ENCODE measurements at places on chromosomes 2 and 18.

- DNase-seq = no peak
Measured at GRCh38 chr2:45816272-45816671, 164.8 kb downstream of the PRKCE start.

DNA sequence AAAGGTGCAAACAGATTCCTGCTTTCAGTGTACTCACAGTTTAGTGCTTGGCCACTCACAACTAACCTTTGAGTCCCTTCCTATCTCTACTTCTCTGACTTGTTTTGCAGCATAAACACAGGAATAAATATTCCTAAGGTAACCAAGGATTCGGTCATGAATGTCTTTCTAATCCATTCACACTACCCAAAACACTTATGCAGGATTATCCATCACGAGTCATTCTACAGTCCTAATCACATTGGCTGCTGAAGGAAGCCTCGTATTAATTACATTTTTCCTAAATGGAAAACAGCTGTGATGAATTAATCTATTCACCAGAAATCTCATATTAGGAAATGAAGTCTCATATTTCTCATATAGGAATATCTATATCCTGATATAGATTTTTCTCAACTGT, 16.3 kb downstream of the RDH14 start:
- no peak for DNase-seq

DNA sequence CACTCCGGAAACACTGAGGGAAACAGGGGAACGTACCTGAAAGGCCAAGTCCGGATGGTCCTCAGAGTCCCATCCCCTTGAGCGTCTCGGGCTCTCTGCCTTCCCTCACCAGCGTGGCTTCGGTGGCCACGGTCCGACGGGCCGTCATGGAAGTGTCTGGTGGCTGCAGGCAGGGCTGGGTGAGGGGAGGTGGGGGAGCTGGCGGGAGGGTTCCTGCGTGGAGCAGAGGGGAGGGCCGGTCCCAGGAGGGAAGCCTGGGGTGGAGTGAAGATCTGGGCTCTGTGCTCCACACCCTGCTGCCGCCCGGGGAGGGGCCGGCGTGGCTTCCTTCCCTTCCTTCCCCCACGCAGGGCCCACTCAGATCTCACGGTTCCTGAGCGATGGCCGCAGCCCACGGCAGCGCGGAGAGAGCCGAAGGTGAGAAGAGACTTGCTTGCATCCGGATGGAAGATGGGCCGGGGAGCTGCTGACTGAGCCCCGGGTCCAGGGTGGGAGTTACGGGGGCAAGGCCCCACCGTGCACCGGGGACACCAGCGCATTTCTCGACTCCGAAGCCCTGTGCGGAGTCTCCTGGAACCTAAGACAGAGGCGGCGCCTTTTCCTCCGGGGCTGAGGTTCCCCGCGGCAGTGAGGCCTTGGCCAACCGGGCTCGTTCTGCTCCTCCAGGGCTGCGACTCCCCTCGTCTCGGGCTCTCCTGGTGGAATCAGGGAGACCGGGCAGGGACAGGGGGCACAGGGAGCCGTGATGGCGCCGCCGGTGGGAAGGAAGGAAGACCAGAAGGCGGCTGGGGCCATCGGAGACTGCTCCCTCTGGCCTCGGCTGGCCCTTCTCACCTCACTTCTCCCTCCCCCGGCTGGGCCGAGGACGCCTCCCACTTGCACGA, 49.1 kb downstream of the KCNF1 start:
- no peak for DNase-seq

DNA sequence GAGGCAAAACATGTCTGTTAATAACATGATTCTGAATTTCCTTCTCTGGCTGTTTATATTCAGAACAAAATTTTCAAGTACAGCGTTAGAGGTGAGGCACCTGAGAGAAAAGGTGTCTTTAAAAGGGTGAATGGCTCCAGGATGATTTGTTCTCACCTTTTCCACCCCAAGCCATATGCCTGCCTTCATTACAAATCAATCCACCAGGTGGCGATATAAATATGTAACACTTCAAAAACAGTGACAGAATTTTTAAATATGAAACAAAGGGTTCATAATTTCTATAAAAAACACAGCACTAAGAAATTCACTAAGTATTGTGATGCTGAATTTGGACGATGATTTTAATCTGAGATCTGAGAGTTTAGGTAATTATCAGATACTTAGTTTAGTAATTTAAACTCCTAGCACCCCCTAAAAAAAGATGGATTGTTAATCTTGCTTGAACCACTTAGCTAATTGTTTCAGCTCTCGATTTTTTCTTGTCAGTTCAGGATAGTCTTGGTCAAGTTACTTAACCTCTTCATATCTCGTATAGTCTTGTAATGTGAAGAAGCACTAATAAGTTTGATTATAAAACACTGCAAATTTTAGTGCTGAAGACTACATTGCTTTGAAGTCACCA, 528.8 kb downstream of the CPS1 start:
- DNase-seq = no peak
